Stimulated activated CD4-positive, alpha-beta T cell treated with anti-CD3 and anti-CD28 coated beads, TNF-alpha, amount 100 ng/mL, for 24 hours (primary cell): ENCODE measurements at places on chromosomes 1 and 21.

- no peak for DNase-seq
These were observed 55.3 kb downstream of the C8B start for GRCh38 chr1:56910441-56910985.

GRCh38 chr1:24502065-24502708 lies 449 bp upstream of the RCAN3 start:
- peak; percentile 70 for DNase-seq

- DNase-seq = no peak
These were observed 98.1 kb downstream of the LHX9 start for GRCh38 chr1:198015309-198015708.

- DNase-seq = no peak
These were observed 86.5 kb upstream of the ATP1A1 start for GRCh38 chr1:116286541-116286971.

GRCh38 chr1:244964112-244964971 lies 100.0 kb upstream of the HNRNPU start:
- no peak for DNase-seq

DNA sequence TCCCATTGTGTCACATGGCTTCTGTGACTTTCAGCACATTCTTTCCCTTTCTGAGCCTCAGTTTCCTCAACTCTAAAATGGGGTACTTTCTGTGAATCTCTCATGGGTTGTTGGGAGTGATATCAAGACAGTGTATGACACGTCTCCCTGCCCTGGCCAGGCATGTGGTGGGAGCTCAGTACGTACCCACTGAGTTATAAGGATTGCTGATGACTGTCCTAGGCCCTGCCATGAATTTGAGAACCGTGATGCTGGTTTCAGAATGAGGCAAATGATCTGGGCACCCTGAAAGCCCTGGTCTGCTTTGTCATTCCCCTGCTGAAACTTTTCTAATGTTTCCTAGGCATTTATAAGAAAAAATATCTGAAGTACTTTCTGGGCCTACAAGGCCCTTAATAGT lies 3.6 kb downstream of the ZNF362 start:
- no peak for DNase-seq
